Stimulated activated CD8-positive, alpha-beta memory T cell treated with anti-CD3 and anti-CD28 coated beads, Interleukin-7, amount 100 ng/mL, for 4 hours (primary cell): ENCODE measurements at places on chromosomes 6 and 20.

- DNase-seq, result no peak
Measured at GRCh38 chr20:10720565-10720964, 46.8 kb upstream of the JAG1 start.

DNA sequence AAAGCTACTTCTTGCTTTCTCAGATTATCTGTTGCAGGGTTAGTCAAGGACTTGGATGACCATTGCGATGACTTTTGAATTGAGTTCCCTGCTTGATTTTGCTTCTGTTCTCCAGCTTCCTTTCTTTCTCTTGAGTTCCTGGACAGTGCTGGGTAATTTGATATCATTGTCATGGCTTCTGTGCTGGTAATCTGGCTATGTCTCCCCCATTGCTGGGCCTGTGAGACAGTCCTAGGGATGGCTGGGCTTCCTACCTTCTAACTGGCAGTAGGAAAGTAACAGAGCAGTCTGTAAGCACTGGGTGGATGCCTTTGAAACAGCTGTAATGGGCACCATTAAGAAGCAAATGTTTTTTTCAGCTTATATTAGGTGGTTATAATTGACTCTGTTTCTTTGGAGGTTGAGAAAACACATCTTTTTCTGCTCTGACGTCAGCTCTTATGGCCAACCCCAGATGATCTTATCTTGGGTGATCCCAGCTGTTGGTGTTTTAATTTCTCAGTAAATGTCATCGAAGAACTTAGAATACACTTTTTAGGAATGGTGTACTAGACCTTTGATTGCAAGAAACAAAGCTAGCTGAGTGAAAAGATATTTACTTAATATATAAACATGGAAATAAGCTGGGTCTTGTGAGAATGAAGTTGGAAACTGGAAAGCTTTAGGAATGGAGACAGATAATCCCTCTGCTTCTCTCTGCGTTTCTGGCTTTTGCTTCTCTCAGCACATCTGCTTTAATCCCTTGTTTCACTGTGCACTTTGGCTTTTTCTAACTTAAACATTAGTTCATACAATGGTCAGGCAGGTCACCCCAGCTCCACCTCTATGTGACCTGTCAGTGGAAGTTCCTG lies 195.0 kb upstream of the MAN1A1 start:
- no peak for DNase-seq

DNA sequence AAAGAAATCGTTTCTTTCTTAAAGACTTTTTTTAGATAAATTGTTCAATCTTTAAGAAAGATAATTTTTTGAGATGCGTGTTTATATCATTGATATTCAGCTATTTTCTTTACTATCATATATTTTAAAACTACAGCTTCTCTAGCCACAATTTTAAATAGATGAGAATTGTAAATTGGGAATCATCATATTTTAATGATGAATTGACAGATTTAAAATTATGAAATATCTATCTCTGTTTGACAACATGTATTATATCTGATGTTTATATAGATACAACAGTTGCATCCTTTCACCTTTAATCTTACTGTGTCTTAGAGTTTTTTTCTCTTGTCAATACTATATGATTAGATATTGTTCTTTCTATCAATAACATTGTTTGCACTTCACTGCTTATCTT lies 762.3 kb upstream of the GJE1 start:
- no peak for DNase-seq

DNA sequence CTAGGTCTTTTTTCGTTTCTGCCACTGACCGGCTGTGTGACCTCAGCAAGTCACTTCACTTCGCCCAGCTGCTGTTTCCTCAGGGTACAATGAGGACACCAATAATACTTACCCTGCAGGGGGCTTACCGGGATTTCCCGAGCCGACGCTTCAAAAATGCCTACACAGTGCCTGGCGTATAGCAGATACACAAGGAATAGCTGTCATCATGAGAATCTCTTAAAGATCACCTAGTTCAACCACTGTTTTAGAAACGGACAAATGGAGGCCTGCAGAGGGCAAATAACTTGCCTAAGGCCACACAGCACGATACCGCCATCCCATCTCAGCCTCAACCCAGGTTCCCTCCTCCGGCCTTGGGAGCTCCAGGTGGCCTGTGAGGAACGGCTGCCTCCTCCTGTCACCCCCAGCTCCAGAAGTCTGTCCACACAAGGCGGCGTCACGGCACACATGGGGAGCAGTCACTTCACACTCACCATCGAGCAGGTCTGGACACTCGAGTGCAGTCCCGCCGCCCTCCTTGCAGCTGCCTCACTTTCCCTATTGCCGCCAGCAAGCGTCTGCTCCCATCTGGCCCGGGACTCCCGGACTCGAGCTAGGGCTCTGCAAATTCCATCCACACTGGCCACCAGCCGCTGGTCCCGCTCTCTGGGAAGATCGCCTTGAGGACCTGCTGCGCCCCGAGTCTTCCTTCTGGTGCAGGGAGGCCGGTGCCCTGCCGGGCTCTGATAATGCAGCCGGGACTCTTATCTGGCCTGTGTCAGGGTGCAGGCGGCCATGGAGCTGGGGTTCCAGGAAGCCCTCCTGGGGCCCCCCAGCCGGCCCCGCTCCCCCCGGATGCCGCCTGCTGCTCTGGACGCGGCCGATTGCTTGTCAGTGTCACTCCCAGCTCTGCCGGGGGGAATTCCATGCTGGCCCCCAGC lies at the start of gene RIPOR3:
RIPOR3 (minus strand) TSS at position 893 of the 923 bp plus-strand sequence; CDS start at position 479, 414 bp downstream.
- DNase-seq, result no peak

DNA sequence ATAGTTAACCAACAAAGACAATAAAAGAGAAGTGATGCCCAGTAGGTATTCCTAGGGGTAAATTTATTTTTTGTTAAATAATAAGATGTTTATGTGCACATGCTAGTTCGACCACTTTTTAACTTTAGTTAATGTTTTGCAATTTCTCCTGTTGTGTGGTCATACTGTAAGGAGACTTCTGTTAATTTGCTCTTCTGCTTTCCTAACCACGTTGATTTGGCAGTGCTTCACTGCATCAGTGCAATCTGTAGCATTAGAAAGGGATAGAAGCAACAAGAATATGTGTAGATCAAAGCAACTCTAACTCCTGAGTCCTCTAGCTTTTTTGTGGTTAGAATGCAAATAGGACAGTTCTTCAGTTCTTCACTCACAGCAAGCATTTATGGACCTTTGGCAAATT lies 13.9 kb downstream of the MYB start:
- DNase-seq, result no peak

GRCh38 chr6:108755257-108756240 lies 92.7 kb upstream of the ARMC2 start:
- DNase-seq, result no peak

DNA sequence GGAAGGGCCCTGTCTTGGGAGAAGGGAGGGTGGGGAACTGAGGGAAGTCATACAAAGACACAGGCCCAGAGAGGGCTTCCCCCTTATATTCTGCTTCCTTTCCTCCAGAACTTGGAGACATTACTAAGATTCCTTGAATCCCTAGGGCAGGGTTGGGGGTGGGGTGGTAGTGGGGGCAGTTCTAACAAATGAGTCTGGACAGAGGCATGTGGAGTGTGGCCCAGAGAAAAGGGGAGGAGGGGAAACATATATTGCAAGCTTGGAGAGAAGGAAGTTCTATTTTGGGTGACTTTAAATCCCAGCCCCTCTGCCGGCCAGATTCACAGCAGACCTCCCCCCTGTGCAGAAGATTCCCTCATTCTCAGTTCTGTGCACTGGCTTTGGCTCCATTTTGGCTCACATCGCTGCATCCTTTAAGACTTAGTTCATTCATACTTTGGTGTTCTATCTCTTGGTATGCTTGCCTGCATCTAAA lies 43.7 kb downstream of the DAAM2 start:
- DNase-seq, result no peak

DNA sequence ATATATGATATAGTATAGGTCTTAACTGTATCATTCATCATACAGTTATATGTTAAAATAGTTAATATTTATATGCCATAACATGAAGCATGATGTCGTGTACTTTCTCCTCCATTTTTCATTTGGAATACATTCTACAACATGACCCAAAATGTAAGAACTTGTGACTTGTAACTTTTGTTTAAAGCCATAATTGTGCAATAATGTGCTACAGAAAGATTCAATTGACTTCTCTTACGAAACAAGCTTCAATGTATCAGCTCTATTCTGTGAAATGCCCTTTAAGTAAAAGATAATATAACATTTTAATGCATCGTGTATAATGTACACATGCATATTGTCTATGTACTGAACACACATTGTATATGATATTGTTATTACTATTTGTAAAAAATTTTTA lies 76.7 kb upstream of the FABP7 start:
- no peak for DNase-seq

DNA sequence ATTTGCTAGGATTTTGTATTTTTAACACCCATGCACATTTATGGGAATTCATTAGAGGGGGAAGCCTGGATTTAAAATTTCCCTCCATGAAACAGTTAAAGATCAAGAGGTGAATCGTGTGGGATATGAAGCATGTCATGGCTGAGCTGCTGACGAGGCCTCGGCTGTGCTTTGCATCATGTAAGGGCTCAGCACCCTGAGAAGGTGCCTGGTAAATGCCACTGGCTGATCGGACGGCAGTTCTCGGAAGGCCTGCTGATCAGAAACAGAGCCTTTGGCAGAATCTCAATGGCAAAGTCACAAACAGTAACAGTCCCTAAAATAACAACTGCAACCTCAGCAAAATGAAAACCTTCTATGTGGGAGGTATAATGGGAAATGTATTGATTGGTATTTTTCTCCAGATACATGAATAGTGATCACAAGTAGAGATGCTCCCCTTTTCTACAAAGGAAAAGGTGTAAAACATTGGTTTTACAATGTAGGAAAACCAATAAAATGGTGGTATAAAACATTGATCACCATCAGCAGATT lies 53.0 kb upstream of the FUCA2 start:
- DNase-seq, result no peak

DNA sequence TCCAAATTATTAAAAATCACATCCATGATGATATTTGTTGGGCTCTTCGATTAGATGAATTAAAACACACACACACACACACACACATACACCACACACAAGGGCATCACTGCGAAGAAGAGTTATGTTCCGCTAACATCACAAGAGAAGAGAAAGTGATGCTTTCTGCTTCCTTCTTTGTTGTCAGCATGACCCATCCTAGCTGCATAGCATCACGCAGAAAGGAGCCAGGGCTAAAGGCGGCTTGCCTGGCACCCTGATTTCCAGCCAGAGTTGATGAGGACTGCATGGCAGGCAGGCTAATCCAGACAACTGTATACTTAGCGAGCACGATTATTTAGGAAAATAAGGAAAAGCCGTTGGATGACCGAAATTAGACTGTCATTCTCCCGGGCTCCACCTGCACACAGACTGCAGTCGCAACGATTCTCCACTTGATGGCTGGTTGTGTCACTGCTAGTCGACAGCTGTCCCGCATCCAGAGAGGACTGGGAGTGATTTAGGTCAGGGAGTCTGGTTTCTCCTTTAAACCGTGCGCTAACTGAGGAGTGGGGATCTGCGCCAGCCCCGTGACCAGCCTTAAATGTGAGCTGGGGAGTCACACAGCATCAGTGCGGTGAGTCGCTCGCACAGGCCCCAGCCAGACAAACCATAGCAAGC lies 70.6 kb upstream of the SOX4 start:
- no peak for DNase-seq

DNA sequence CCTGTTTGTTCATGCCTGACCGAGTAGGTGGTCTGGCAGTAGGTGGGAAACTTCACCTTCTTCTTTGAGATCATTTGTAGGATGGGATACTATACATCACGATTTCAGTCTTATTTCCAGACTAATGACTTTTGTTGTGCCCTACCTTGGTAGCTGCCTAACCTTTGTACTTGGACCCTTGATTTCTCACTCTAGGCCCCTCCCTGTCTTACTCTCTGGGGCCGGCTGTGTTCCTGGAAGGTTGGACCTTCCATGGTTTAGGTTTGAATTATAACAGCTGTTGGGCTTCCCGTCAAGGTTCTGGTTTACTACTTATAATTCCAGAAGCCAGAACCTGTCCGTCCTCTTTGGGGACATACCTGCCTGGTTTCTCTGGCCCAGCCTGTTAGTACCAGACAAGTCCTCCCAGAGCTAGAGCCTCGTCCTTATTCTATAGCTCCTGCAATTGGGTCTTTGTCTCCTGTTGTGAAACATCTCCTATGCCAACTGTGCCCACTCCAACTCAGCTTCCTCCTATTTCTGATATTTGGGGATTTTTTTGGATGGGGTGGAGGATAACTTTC lies 14.9 kb upstream of the ADIG start:
- no peak for DNase-seq

DNA sequence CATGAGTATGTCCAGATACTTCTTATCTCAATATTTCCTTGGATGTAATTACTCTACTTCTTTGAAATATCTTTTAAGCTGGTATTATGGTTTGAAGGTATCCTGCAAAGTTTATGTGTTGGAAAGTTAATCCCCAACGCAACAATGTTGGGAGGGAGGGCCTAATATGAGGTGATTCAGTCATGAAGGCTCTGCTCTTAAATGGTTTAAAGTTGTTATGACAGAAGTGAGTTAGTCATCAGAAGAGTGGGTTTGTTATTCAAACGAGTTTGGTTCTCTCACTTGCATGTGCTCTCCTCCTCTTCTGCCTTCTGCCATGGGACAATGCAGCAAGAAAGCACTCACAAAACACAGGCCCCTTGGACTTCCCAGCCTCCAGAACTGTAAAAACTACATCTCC lies 176.3 kb downstream of the KCNQ5 start:
- DNase-seq, result no peak

DNA sequence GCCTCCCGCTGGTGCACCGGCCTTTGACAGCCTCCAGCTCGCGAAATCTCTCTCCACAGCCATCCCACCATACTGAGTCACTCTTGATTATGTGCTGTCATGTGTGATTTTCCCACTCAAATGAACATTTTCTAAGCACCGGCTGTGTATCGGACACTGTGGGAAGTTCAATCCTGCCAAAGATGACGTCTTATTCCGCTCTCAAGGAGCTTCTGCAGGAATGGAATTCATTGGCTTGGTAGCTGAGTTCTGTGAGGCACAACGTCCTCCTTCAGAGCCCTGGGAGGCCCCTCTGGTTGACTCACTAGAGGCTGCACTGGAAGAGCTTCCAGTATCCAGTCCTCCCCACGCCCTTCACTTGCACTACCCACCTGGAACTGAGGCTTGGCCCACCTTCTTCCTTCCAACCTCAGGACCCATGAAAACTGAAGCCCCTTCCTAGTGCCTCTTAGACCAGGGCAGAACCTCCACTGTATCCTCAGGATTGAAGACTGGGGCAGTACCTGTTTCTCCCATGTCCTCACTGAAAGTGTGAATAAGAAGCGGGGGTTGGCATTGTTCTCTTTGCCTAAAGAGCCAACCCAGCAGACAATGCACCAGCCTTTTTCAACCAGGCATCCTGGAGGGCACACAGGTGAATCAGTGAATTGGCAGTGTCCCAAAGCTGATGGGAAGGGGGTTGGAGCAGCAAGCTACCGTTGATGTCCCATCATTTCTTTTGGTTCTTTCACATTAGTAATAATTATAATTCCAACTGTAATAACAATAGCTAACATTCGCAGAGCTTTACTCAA lies 1.7 kb downstream of the UNC5CL start:
- no peak for DNase-seq

- no peak for DNase-seq
Measured at GRCh38 chr6:125717120-125717731, 32.2 kb upstream of the HEY2 start.

GRCh38 chr6:82569022-82569421 lies 205.4 kb downstream of the TPBG start:
- no peak for DNase-seq

GRCh38 chr6:105695461-105695860 lies 292.6 kb upstream of the PREP start:
- DNase-seq, result no peak
